ENCODE measurements at places on chromosomes 7 and 10.

DNA sequence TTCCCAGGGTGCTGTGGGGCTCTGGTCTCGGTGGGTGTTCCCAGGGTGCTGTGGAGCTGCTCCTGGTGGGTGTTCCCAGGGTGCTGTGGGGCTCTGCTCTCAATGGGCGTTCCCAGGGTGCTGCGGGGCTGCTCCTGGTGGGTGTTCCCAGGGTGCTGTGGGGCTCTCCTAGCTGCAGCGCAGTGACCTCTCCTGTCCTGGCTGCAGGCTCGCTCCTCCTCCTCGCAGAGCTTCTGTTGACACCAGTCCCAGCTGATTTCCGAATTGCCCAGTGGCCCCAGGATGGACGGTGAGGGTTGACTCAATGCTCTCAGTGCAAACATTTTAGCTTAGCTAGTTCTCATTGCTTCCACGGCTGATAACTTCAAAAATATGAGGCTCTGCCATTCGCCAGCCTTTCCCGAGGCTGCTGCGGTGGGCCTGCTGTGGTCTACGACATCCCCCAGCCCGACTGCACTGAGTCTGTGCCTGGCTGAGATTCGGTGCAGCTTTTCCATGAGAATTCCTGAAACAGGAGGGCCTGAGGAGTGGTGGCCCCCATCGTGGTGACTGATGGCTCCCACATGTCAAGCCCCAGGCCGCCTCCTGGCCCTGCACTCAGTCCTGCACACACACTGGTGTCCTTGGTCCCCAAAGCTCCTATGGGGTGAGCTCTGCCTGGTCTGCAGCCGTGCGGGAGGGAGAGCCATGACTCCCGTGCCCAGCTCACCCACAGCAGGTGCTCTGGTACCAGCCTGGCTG lies 58.3 kb upstream of the NKX6-2 start:
- H3K27ac ChIP-seq, result no peak overlapping the region
- peaks cover 10% of the 10 kb centered on the region for H3K36me3 ChIP-seq
- peaks cover 4% of the 10 kb centered on the region for H3K4me1 ChIP-seq
- DNase-seq, result no peak
- H3K4me3 ChIP-seq, result no peak overlapping the region
- H3K27me3 ChIP-seq, result no peaks in the 10 kb centered on the region

GRCh38 chr10:93027508-93027907 lies 33.1 kb upstream of the CYP26C1 start:
- DNase-seq, result no peak
- no peaks in the 10 kb centered on the region for H3K4me1 ChIP-seq
- peaks cover 4% of the 10 kb centered on the region for H3K27me3 ChIP-seq
- H3K27ac ChIP-seq, result no peak overlapping the region
- peaks cover 13% of the 10 kb centered on the region for H3K36me3 ChIP-seq
- H3K4me3 ChIP-seq, result no peak overlapping the region

- H3K4me1 ChIP-seq, result no peaks in the 10 kb centered on the region
- no peak overlapping the region for H3K27ac ChIP-seq
- DNase-seq, result no peak
- H3K27me3 ChIP-seq, result no peaks in the 10 kb centered on the region
- H3K36me3 ChIP-seq, result peaks cover 5% of the 10 kb centered on the region
Measured at GRCh38 chr10:6354168-6354772, 151.5 kb downstream of the PFKFB3 start.

- no peaks in the 10 kb centered on the region for H3K27me3 ChIP-seq
- H3K27ac ChIP-seq, result no peak overlapping the region
- H3K4me3 ChIP-seq, result no peak overlapping the region
- peaks cover 3% of the 10 kb centered on the region for H3K4me1 ChIP-seq
Measured at GRCh38 chr7:67758551-67758950, 761.9 kb downstream of the TYW1 start.

GRCh38 chr10:26730552-26730951 lies 33.1 kb downstream of the PDSS1 start:
- peaks cover 6% of the 10 kb centered on the region for H3K4me1 ChIP-seq
- H3K27ac ChIP-seq, result no peak overlapping the region
- no peak overlapping the region for H3K4me3 ChIP-seq
- peaks cover 2% of the 10 kb centered on the region for H3K27me3 ChIP-seq
- H3K36me3 ChIP-seq, result peaks cover 4% of the 10 kb centered on the region

GRCh38 chr7:41007351-41007751 lies 695.5 kb downstream of the INHBA start:
- no peaks in the 10 kb centered on the region for H3K4me1 ChIP-seq
- no peak for DNase-seq
- no peak overlapping the region for H3K4me3 ChIP-seq
- no peak overlapping the region for H3K27ac ChIP-seq
- H3K27me3 ChIP-seq, result no peaks in the 10 kb centered on the region

DNA sequence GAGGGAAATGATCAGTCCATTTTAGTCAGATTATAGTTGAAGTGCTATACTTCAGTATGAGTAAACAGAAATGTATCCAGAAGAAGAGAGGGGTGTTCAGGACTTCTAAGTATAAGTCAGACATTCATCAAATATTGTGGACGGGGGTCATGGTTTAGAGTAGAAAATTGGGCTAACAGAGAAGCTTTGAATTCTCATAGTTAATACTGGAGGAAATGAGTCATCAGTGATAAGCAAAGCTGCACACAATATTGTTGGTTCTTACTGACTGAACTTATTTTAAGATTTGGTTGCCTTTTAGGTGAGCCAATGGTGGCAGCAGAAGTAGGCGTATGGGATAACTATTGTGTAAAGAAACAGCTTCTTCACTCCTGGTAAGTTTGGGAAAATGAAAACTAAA lies 1.7 kb upstream of the SUMF2 start:
- H3K27ac ChIP-seq, result peak overlapping the region; percentile 44
- H3K36me3 ChIP-seq, result no peaks in the 10 kb centered on the region
- H3K27me3 ChIP-seq, result peaks cover 2% of the 10 kb centered on the region
- H3K4me3 ChIP-seq, result no peak overlapping the region
- no peak for DNase-seq

GRCh38 chr7:27111751-27112277 lies 9.3 kb upstream of the HOXA2 start:
- no peaks in the 10 kb centered on the region for H3K36me3 ChIP-seq
- H3K4me1 ChIP-seq, result peaks cover 7% of the 10 kb centered on the region
- H3K27ac ChIP-seq, result no peak overlapping the region
- no peak overlapping the region for H3K4me3 ChIP-seq
- no peak for DNase-seq

GRCh38 chr10:21402606-21403083 lies 122.8 kb downstream of the SKIDA1 start:
- peaks cover 2% of the 10 kb centered on the region for H3K4me1 ChIP-seq
- H3K27me3 ChIP-seq, result no peaks in the 10 kb centered on the region
- no peak overlapping the region for H3K4me3 ChIP-seq
- H3K36me3 ChIP-seq, result no peaks in the 10 kb centered on the region

DNA sequence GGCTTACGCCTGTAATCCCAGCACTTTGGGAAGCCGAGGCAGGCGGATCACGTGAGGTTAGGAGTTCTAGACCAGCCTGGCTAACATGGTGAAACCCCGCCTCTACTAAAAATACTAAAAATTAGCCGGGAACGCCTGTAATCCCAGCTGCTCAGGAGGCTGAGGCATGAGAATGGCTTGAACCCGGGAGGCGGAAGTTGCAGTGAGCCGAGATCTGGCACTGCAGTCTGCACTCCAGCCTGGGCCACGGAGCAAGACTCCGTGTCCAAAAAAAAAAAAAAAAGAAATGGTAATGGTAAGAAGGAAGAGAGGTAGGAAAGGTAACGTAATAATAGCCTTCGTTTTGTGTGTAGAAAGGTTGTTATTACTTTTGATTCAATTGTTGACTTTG lies 1.2 kb downstream of the HSPA14 start:
- no peaks in the 10 kb centered on the region for H3K36me3 ChIP-seq
- peaks cover 2% of the 10 kb centered on the region for H3K4me1 ChIP-seq
- no peak for DNase-seq
- H3K4me3 ChIP-seq, result peak overlapping the region; percentile 91

GRCh38 chr10:95275726-95276366 lies 15.0 kb downstream of the PDLIM1 start:
- H3K27ac ChIP-seq, result no peak overlapping the region
- peaks cover 3% of the 10 kb centered on the region for H3K27me3 ChIP-seq
- no peak for DNase-seq

- H3K27me3 ChIP-seq, result no peaks in the 10 kb centered on the region
- H3K4me3 ChIP-seq, result no peak overlapping the region
- DNase-seq, result no peak
- no peaks in the 10 kb centered on the region for H3K4me1 ChIP-seq
- H3K27ac ChIP-seq, result no peak overlapping the region
Measured at GRCh38 chr10:74140553-74140952, 10.1 kb downstream of the AP3M1 start.

DNA sequence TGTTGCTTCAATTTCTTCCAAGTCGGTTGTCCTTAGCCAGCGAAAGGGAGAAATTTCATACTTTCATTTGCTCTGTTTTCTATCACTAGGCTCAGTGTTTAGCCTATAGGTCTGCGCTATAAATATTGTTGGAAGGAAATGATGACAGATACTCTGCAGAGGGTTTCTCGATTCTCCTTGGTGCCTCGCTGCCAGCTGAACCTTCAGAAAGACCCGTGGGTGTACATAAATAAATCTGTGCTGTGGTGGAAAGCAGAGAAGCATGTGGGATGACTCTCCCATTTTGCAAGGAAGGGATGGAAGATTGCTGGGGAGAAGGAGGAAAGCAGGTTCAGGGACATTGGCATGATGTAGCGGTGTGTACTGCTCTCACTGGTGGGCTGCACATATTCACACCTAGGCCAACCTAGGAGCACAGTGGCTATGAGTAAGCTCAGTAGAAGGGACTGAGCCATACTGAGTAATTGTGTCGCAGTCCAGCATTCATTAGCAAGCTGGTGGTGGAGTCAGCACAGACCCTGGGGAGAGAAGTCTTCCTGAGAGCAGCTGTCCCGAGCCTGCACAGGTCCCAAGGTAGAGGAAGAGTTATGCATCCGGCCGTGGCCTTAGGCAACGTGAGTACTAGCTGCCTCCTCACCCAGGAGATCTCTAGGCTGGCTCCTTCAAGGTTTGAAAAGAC lies 50.5 kb downstream of the PNLIPRP3 start:
- peak overlapping the region; percentile 56 for H3K27ac ChIP-seq
- H3K4me1 ChIP-seq, result peaks cover 14% of the 10 kb centered on the region

DNA sequence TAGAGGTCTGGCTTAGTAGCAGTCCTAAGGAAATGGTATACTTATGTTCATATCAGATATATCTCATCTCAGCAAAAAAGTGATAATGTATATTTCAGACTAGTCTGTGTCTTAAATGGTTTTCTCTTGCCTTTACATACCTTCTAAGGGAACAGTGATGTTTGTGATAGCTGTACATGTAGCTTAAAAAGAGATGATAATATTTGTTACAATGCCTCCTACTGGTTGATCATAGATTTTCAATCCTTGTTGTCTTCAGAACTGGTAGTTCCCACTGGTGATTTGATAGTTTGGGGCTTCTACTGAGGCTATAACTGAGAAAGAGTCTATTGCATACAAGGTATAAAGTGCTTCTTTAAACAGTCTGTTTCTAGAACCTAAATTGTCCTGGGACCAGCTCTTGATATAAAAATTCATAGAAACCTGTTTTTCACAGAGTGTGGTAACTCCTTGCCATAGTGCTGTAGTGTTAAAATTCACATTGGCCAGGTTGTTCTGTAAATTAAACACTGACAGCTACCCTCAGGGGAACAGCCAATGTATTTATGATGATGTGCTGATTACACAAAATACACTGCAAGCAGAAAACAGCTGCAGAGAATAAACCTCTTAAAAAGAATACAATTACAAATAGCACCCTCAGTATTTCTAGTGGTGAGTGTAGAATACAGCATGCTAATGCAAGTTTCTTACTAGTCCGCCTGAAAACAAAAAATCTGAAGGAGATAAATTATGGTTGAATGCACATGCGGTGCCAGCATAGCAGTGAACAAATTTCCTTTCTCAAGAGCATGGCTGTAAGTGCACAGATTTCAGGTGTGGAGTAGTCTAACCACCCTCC lies 90.3 kb downstream of the BTRC start:
- DNase-seq, result no peak
- H3K4me1 ChIP-seq, result peaks cover 13% of the 10 kb centered on the region
- H3K27me3 ChIP-seq, result peaks cover 7% of the 10 kb centered on the region
- H3K36me3 ChIP-seq, result no peaks in the 10 kb centered on the region
- H3K4me3 ChIP-seq, result no peak overlapping the region
- H3K27ac ChIP-seq, result no peak overlapping the region

- no peaks in the 10 kb centered on the region for H3K36me3 ChIP-seq
- H3K4me1 ChIP-seq, result no peaks in the 10 kb centered on the region
- H3K27me3 ChIP-seq, result no peaks in the 10 kb centered on the region
- DNase-seq, result no peak
- no peak overlapping the region for H3K4me3 ChIP-seq
Measured at GRCh38 chr7:46197785-46198540, 276.9 kb upstream of the IGFBP3 start.

- no peak overlapping the region for H3K4me3 ChIP-seq
- H3K27ac ChIP-seq, result no peak overlapping the region
- DNase-seq, result no peak
- H3K4me1 ChIP-seq, result peaks cover 1% of the 10 kb centered on the region
- H3K36me3 ChIP-seq, result no peaks in the 10 kb centered on the region
Measured at GRCh38 chr10:75764974-75765788, 333.8 kb downstream of the LRMDA start.

- no peak overlapping the region for H3K27ac ChIP-seq
- no peaks in the 10 kb centered on the region for H3K36me3 ChIP-seq
- H3K27me3 ChIP-seq, result no peaks in the 10 kb centered on the region
- peaks cover 4% of the 10 kb centered on the region for H3K4me1 ChIP-seq
- DNase-seq, result no peak
Measured at GRCh38 chr10:53314876-53315275, 542.3 kb upstream of the MBL2 start.

- H3K27ac ChIP-seq, result no peak overlapping the region
- DNase-seq, result no peak
- peaks cover 5% of the 10 kb centered on the region for H3K36me3 ChIP-seq
- H3K27me3 ChIP-seq, result peaks cover 4% of the 10 kb centered on the region
Measured at GRCh38 chr7:127751490-127752448, 99.8 kb downstream of the SND1 start.

DNA sequence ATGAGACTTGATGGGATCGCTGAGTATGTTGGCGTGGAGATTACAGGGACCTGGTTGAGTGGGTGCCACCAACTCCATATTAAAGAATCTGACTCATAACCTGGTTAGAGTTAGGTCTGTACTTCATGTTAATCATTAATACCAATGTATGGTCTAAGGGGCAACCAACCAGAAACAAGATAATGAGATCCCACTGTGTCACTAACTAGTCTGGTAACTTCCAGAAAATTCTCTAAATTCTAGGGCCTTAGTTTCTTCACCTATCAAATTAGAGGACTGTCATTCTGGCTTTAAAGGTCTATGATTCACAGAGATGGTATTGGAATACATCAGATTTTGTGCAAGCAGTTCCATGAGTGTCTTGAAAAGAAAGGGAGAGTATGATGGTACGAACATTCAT lies 102.2 kb downstream of the SNX10 start:
- no peak overlapping the region for H3K27ac ChIP-seq
- peaks cover 4% of the 10 kb centered on the region for H3K27me3 ChIP-seq
- H3K36me3 ChIP-seq, result no peaks in the 10 kb centered on the region
- peaks cover 27% of the 10 kb centered on the region for H3K4me1 ChIP-seq

DNA sequence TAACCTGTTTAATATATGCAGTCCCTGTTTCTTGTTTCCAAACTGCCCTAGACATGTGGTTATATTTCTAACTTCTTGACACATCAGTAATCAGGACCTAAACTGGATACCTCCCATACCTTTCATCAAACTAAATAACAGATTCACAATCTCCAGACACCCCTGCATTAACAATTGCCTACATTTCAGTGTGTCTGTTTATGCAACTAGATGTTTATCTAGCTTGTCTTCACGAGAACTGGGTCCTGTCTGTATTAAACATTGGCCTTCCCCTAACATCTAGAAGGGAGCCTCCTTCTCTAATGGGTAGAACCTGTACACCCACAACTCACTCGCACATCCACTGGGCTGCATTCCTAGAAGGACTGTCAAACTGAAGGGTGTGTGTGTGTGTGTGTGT lies 683.7 kb upstream of the FZD8 start:
- H3K27me3 ChIP-seq, result no peaks in the 10 kb centered on the region
- no peak overlapping the region for H3K27ac ChIP-seq
- no peak for DNase-seq
- H3K4me3 ChIP-seq, result no peak overlapping the region
- H3K36me3 ChIP-seq, result no peaks in the 10 kb centered on the region
